ENCODE measurements at places on chromosomes 11 and 22. TPM values are rescaled to one million over a fixed set of nuclear protein-coding genes. Genes with fewer than 3 reads are reported as not detected.

PRRG4 gene
- 1.7 TPM for total RNA-seq

OR8D4 gene
- total RNA-seq, result not detected

DBX1 gene
- total RNA-seq, result not detected

HTR3A gene
- not detected for total RNA-seq

OR2D2 gene
- total RNA-seq, result not detected

TSKU gene
- total RNA-seq, result 145 TPM

DUSP8 gene
- 0.74 TPM for total RNA-seq

DDB1 gene
- total RNA-seq, result 158 TPM

KCNK4 gene
- total RNA-seq, result 0.07 TPM

NXPE1 gene
- total RNA-seq, result not detected

OSM gene
- total RNA-seq, result not detected

INS gene
- total RNA-seq, result not detected

CLCF1 gene
- total RNA-seq, result 34.8 TPM

VWCE gene
- total RNA-seq, result 0.97 TPM

IL10RA gene
- not detected for total RNA-seq

MS4A6A gene
- not detected for total RNA-seq

MIOX gene
- total RNA-seq, result not detected

GAS2 gene
- 0.75 TPM for total RNA-seq

CBX7 gene
- 1.4 TPM for total RNA-seq

GDPD4 gene
- not detected for total RNA-seq

DLG2 gene
- 0.20 TPM for total RNA-seq

SCGB1A1 gene
- not detected for total RNA-seq

NLRP14 gene
- not detected for total RNA-seq

PLAAT4 gene
- total RNA-seq, result 3.8 TPM

SYT12 gene
- 22.6 TPM for total RNA-seq

LRRC55 gene
- not detected for total RNA-seq

CHRM1 gene
- 0.06 TPM for total RNA-seq

KRTAP5-2 gene
- total RNA-seq, result not detected

MRE11 gene
- total RNA-seq, result 13.1 TPM

HSPA8 gene
- total RNA-seq, result 1,414 TPM

Data from A549 treated with Hydrocortisone at 1 μM for 4 hours (cell line).